NCI-H2081 (cell line): ENCODE measurements at places on chromosomes 3 and 15.

GRCh38 chr3:115512565-115513415, 110.5 kb upstream of the GAP43 start:
- DNase-seq = peak; percentile 79

GRCh38 chr3:136734382-136735070, 17.7 kb downstream of the STAG1 start:
- DNase-seq = no peak

DNA sequence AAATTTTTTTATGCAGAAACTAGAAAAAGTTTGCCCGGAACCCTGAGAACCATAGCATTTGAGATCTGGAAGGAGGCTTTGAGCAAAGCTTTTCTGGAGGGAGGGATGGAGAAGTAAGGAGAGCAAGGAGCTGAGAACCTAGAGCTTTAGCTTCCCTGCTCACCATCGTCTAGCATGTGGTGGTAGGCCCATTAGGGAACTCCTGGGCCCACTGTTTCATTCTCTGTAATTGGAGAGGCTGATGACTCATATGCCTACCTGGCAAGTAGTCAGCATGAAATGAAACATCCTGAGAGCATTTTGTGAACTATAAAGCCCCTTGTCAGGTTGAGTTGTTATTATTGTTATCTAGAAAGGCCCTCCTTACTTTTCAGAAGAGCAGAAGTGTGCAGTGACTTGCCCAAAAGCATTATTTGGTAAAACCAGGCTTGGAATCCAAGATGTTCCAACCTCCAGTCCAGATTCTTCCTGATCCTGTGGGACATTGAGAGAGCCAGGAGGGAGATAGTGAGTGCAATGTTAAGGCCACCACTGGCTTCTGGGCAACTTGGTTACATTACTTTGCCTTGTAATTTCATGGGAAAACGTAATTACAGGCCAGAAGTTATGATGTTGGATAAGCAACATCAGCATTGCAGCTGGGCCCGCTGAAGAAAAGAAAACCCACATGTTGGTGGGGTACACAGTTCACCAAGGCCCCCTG, 104.5 kb upstream of the BFSP2 start:
- no peak for DNase-seq

GRCh38 chr15:58438956-58439355, 7.2 kb downstream of the LIPC start:
- DNase-seq = peak; percentile 61

DNA sequence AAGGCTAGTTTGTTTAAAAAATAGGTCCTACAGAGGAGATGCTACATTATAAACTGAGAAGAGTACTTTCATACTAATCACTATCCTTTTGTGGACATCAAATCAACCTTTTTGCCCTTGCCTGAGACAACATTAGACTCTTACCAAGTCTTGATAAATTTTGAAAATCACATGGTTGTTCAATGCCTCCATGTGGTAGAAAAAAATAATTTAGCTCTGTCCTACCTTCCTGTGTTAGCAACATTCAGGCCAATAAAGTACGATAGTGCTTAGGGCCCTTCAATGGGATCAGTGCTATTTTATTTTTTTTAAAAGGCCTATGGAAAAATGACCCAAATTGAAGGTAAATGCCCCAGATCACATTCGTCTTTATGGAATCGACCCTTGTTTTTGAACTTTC, 5.0 kb upstream of the UBE2E1 start:
- no peak for DNase-seq

GRCh38 chr3:108292905-108293328, 3.4 kb upstream of the HHLA2 start:
- no peak for DNase-seq

GRCh38 chr3:28286595-28286994, 45.2 kb downstream of the CMC1 start:
- DNase-seq = peak; percentile 55

DNA sequence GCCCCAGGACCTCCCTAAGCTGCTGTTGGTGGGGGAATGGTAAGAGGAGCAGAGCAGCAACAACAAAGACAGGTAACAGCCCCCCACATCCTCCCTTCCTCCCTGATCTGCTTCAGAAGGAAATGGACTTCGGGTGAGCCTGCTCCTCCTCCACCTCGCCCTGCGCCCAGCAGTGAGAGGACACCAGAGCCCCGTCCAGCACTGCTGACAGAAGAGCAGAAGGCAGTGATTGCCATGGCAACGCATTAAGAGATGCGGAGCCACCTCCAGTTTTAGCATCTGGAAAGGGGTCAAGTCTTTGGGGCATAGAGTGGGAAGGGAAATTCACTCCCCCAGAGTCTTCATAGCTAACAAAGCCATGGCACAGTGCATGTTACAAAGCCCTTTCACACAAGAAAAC, 77.6 kb upstream of the HRH1 start:
- DNase-seq = no peak

- DNase-seq = no peak
These were observed 13.2 kb downstream of the NR1I2 start for GRCh38 chr3:119794971-119795612.

GRCh38 chr3:188229177-188229576, 75.2 kb downstream of the LPP start:
- peak; percentile 47 for DNase-seq

DNA sequence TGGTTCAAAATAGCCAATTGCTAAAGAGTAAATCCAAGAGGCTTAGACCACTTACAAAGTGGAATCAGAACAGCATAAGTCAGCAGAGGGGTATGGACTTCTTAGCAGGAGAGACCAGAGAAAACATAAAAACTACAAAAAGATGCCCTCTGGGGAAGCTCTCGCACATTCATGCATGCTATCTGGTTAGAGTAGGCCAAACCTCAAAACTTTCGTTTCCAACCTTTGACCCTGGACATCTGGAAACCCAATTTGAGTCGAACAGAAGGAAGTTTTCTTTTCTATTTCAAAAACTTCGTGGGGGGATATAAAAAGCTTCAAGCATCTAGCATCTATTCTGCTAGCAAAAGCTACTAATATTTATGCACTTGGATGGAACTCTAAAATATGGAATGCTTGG, 523.9 kb upstream of the AGTR1 start:
- no peak for DNase-seq

- DNase-seq = peak; percentile 3
These were observed 1.9 kb downstream of the ADAMTS9 start for GRCh38 chr3:64685800-64686445.
